ENCODE measurements at places on chromosomes 11 and 22.

- DNase-seq, result no peak
Measured at GRCh38 chr11:81960443-81960842, 773.2 kb downstream of the FAM181B start.

GRCh38 chr11:120756931-120757330, 245.4 kb downstream of the GRIK4 start:
- no peak for DNase-seq

- no peak for DNase-seq
Measured at GRCh38 chr22:32897400-32897799, 95.9 kb downstream of the TIMP3 start.

DNA sequence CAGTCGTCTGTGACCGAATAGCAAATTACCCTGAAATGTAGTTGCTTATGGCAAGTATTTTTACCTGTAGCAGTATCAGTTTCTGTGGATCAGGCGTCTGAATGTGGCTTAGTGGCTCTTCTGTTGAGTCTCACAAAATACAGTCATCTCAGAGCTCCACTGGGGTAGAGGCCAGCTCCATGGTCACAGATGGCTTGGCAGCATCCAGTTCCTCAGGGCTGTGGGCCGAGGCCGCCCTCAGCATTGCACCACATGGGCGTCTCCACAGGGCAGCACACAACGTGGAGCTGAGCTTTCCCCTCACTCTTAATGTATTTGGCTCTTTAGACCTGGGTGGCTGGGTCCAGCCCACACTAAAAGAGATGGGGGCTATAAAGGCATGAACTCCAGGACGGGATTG, 57.8 kb downstream of the SBF1 start:
- no peak for DNase-seq

GRCh38 chr11:65899356-65900124, 648 bp downstream of the FOSL1 start:
- DNase-seq, result peak; percentile 50
